Activated naive CD4-positive, alpha-beta T cell treated with anti-CD3 and anti-CD28 coated beads, Interleukin-2, amount 50 U/mL, for 72 hours (primary cell): ENCODE measurements at places on chromosomes 3 and 15. TPM values are rescaled to one million over a fixed set of nuclear protein-coding genes. Genes with fewer than 3 reads are reported as not detected.

ALG1L2 gene
- 1.3 TPM for total RNA-seq

ST8SIA2 gene
- total RNA-seq, result not detected

COPS2 gene
- total RNA-seq, result 80.9 TPM

CDCP1 gene
- 1.5 TPM for total RNA-seq

APPL1 gene
- 28.0 TPM for total RNA-seq

PCSK6 gene
- total RNA-seq, result 2.1 TPM

ROPN1 gene
- total RNA-seq, result not detected

PRR23C gene
- total RNA-seq, result not detected

SKIL gene
- 21.9 TPM for total RNA-seq

CPNE9 gene
- 0.11 TPM for total RNA-seq

TUSC7 gene
- not detected for total RNA-seq

CYP8B1 gene
- not detected for total RNA-seq

GOLGA6L10 gene
- 1.8 TPM for total RNA-seq

GNB4 gene
- 0.59 TPM for total RNA-seq
